Bone marrow (tissue), 2 donors: ENCODE measurements at places on chromosomes 11 and 22.

- no peak for DNase-seq
Observed at GRCh38 chr11:66238786-66239413, 29.5 kb upstream of the RAB1B start.

- DNase-seq, result no peak
Observed at GRCh38 chr22:40237788-40238424, 60.2 kb downstream of the TNRC6B start.

GRCh38 chr11:75422248-75423231 is 10.5 kb downstream of the KLHL35 start:
- no peak for DNase-seq

DNA sequence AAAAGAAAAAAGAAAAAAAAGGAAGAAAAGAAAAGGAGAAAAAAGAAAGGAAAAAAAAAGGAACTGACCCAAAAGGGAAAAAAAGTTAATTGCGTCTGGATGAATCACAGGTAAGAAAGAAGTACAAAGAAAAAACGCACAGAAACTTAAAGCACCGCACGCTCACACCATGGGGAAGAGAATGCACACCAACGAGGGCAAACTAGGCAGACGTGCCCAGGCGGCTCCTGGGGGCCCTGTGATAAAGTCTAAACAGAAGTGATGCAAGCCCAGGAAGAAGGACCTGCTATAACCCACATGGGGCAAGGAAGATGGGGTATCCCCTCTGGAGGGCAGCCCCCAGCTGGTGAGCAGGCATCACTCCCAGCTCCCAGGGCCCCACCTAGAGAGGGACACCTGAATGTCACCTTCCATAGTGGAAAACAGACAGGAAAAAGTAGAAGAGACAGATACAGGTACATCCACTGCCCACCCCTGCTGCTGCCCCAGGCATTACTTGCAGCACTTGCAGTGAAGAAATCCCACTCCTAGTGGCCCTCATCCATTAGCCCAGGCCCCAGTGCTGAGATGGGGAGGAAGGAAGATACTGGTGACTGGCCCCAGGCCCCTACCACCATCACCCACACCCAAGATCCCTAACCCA is 28.9 kb downstream of the NAP1L4 start:
- no peak for DNase-seq

- DNase-seq, result no peak
Observed at GRCh38 chr11:100735949-100736675, 49.0 kb downstream of the ARHGAP42 start.

- DNase-seq, result no peak
Observed at GRCh38 chr11:86956905-86957195, 1.7 kb upstream of the FZD4 start.

- DNase-seq, result no peak
Observed at GRCh38 chr11:18046116-18046777, at the start of gene TPH1. Gene TPH1 (minus strand): TSS chr11:18046269. CDS start chr11:18040762, 5,507 bp downstream.

GRCh38 chr11:16722581-16723344 is 15.7 kb upstream of the C11orf58 start:
- no peak for DNase-seq

DNA sequence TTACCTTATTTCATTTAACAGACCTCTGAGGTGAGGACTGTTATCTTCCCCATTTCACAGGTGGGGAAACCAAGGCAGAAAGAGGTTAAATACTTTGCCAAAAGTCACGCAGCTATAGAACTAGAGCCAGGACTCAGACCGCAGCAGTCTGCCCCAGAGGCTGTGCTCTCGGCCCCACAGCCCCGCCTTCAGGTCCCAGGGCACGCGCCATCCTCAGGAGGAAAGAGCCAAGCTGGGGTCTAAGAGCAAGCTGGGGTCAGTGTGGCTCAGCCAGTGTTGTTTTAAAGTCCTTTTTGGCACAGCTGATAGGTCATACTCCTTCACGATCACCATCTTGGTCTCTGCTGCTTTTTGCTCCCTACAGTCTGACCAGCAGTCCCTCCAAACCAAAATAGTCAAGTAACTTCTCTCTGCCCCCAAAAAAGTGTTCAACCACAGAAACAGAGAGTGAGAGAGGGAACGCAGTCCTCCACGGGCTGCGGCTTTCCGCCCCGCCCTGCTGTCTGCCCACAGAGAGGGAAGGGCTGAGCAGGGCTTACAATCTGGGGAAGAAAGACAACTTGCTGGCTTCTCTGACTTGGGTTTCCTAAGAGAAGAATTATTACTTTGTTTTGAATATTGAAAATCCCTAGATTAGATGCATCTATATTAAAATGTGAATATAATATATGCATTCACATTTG is 137.2 kb upstream of the OPCML start:
- no peak for DNase-seq

DNA sequence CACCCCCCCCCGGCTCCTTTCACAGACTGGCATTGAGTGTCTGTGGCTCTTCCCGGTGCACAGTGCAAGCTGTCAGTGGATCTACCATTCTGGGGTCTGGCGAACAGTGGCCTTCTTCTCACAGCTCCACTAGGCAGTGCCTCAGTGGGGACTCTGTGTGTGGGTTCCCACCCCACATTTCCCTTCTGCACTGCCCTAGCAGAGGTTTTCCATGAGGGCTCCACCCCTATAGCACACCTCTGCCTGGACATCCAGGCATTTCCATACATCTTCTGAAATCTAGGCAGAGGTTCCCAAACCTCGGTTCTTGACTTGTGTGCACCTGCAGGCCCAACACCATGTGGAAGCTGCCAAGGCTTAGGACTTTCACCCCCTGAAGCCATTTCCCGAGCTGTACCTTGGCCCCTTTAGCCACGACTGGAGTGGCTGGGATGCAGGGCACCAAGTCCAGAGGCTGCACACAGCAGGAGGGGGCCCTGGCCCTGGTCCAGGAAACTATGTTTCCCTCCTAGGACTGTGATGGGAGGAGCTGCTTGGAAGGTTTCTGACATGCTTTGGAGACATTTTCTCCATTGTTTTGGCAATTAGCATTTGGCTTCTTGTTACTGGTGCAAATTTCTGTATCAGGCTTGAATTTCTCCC is 26.0 kb downstream of the BCL2L13 start:
- DNase-seq, result no peak
